Cerebellar nuclear complex (tissue), 1 donor: ENCODE measurements at places on chromosomes 1 and 21.

GRCh38 chr1:208026880-208027438 lies 116.0 kb upstream of the CD34 start:
- DNase-seq: no peak

GRCh38 chr1:16231331-16232315 lies 5.4 kb downstream of the CPLANE2 start:
- no peak for DNase-seq

DNA sequence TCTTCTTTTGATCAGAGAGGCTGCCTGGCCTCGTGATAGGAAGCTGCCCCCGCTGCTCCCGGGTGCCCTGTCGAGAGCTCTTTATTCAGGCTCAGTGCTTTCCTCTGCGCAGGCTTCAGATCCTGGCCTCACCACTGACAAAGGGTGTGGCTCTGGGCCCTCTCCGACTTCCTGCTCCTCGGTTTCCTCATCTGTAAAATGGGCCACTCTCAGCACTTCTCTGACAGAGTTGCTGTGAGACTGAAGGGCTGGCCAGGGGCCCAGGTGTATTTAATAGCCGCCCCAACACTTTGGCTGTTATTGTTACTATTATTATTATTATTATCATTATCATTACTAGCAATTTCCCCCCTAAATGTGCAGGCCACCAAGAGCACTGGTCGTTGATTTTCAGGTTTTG lies 61.0 kb upstream of the EFHD2 start:
- DNase-seq: no peak

DNA sequence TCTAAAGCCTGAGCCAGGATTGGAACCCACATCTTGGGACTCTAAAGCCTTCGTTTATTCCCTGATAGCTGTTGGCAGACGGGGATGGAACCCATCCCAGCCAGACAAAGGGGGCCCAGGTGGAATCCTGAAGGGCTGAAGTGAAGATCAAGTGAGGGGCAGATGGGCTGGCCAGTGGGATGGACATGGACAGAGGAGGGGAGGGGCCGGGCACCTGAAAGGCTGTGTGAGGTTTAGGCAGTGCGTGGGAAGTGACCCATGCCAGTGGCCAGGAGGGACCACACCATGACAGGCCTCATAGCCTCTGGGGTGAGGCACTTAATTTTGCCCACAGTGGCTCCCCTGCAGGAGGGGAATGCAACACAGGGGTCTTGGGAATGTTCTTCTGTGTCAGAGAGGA lies 44.6 kb upstream of the DMRTB1 start:
- DNase-seq: no peak

DNA sequence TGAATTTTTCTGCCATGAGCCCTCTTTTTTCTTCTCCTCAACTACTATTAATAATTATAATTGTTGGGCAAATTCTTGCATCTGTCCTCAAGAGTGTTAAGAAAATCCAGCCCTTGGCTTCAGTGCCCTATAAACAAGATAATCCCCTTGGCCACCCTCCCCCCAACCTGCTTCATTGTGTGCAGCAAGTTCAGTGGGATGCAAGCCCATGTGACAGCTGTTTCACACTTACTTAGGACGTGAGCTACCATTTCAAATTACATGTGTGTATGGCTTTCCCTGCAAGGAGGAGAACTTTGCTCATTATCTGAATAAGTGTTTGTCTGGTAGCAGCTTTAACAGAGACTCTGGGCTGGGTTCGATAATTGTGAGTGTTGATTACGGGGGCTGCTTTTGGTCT lies 276.2 kb downstream of the CACNA1E start:
- no peak for DNase-seq

- no peak for DNase-seq
Observed at GRCh38 chr1:245111073-245111472, 43.7 kb upstream of the KIF26B start.

DNA sequence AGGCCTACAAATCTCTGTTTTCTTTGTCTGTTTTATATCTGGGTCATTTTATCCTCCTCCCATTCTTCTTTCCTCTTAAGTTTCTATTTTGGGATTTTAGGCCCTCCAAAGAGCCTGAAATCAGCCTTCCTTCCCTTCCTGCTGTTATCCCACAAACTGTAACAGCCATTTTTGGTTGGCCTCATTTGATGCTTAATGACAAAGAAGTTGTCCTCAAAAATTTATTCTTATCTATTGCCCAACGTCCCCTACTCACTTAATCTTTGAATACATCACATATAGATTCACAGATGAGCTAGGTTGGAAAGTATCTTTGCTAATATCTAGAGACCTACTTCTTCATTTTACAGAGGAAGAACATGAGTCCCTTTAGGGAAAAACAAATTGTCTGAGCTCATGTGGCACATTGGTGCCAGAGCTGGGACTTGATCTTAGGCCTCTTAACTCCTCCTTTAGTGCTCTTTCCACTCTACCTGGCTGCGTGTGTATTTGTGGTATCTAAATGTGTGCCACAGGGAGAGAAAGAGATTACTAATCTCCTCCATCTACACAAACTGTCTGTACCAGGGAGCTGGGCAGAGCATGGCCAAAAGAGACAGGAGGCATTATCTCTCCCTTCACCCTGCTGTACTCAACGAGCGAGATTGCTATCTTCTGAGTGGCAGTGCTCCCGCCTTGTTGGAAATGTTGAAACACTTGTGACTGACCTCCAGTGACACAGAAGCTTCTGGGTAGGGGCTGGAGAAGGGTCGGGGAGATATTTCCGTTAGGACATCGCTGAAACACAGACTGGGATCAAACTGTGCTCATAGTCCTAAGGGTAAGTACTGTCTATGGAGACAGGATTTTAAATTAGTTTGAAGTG lies 30.1 kb downstream of the RHEX start:
- no peak for DNase-seq
